ENCODE measurements at places on chromosomes 6 and 20.
A peak's percentile ranks its signal among the peaks of the same experiment; 100 is the strongest.

DNA sequence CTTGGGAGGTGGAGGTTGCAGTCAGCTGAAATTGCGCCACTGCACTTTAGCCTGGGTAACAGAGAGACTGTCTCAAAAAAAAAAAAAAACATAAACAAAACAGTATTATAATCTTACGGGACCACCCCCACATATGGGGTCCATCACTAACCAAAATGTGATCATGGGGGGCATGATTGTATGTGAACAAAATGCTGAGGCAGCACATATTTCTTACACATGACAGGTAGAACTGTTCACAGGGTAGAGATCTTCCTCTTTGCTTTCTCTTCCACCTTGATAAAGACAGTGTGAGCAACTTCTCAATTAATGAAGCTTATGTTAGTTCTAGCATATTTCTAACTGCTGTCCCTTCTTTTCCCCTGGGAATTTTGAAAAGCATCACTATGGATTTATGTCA lies 24.7 kb downstream of the NFATC2 start:
- DNase-seq, result no peak

DNA sequence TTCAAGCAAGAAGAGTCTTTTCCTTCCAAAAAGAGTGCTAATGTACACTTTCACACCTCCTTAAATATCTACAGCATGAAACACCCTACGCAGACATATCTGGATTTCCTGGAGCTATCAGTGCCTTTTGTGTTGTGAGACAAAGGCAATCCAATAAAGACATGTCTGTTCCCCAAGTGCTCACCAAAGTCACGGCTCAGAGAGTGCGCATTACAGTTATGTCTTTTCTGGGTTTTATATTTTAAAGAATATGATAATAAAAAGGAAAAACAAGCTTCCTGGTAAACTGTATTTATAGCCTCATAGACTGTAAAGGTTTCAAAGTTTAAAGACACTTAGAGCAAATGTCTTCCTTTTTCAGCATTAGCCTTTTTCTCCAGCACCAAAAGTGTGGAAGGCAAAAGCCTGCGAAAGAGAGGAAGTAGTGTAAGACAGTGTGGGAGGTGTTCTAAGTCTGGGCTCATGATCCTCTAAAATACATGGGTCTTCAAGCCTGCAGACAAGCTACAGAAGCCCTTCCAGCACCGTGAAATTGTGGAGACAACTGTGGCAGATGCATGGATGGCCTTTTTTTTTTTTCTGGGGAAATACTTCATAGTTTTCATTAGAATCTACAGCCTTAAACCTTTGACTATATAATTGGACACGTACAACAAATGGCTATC lies 135.0 kb upstream of the SLC35B3 start:
- no peak for DNase-seq

DNA sequence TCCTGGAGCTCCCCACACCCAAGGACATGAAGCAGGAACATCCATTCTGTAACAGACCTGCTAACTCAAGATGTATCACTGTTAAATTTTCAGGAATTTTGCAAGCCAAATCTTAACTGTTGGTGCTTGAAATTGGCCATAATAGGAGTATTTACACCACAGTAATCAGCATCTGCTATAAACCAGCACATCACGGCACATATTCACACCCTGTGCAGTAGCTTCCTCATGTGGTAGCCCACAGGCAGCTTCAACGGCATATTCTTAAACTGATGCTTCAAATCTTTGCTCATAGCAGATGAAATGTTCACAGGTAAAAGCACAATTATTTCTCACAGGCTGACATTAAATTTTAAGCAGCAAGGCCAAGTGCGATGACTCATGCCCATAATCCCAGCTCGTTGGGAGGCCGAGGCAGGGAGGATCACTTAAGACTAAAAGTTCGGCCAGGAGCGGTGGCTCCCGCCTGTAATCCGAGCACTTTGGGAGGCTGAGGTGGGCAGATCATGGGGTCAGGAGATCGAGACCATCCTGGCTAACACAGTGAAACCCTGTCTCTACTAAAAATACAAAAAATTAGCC lies 43.5 kb upstream of the LYRM2 start:
- no peak for DNase-seq

DNA sequence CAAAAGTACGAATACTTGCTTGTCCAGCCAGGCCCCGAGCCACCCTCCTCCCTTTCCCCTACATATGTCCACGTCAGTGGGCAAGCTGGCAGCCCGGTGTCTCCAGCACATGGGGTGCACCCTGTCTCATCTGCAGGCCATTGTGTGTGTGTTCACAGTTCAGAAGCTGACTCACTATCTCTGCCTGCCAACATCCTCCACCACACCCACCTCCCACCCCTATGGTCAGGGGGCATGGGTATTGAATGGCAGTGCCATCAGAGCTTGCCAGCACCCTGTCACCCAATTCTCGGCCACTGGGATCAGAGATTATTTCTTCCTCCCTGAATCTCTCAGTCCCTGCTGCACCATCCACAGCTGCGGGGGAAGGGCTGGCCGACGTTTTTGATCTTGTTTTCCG lies 195.7 kb downstream of the FARS2 start:
- DNase-seq, result peak; percentile 92

DNA sequence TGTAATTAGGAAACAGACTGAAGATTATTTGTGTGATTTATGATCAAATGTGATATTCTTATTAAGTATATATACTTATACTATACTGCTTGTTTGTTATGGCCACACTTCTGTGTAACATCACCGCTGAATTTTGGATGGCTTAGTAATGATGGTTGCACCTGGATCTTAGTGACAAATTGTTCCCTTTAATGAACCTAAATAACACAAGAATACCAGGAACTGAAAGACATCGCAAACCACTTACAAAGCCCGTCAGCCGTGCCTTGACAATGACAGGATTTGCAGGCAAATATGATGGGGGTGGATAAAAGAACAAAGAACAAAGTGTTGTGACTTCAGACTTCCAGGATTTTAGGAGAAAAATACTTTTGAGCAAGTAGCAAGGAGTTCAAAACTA lies 67.1 kb downstream of the LAMP5 start:
- no peak for DNase-seq

DNA sequence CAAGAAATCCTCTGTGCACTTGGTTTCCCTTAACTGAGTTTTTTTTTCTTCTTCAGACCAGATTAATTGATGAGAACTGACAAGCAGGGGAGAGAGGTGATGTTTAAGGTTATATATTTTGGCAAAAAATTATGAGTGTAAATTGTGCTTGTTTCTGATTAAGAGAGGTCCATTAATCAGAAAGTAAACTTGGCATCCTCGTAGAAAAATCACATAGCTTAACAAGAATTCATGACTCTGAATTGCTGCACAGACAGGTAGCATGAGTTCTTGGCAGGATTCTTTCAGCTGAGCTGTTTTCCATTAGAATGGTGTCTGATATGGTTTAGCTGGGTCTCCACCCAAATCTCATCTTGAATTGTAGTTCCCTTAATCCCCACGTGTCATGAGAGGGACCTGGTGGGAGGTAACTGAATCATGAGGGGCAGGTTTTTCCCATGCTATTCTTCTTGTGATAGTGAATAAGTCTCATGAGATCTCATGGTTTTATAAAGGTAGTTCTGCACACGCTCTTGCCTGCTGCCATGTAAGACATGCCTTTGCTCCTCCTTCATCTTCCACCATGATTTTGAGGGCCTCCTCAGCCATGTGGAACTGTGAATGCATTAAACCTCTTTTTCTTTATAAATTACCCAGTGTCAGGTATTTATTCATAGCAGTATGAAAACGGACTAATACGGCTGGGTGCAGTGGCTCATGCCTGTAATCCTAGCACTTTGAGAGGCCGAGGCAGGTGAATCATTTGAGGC lies 34.2 kb upstream of the DDR1 start:
- no peak for DNase-seq

DNA sequence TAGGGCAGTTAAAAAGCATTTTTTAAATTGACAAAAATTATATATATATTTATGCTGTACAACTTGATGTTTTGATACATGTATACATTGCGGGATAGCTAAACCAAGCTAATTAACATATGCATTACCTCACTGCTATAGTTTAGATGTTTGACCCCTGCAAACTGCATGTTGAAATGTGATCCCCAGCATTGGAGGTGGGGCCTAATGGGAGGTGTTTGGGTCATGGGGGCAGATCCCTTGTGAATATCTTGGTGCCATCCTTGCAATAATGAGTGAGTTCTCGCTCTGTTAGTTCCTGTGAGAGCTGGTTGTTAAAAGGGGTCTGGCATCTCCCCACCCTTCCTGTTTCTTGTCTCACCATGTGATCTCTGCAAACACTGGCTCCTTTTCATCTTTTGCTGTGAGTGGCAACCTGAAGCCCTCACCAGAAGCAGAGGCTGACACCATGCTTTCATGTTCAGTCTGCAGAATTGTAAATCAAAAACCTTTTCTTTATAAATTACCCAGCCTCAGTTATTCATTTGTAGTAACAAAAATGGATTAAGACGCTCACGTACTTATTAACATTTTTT lies 111.8 kb downstream of the MCHR2 start:
- no peak for DNase-seq

GRCh38 chr20:35006009-35006408 lies 50.3 kb downstream of the MYH7B start:
- DNase-seq, result no peak

- no peak for DNase-seq
Observed at GRCh38 chr6:12748411-12748810, 31.8 kb downstream of the PHACTR1 start.

DNA sequence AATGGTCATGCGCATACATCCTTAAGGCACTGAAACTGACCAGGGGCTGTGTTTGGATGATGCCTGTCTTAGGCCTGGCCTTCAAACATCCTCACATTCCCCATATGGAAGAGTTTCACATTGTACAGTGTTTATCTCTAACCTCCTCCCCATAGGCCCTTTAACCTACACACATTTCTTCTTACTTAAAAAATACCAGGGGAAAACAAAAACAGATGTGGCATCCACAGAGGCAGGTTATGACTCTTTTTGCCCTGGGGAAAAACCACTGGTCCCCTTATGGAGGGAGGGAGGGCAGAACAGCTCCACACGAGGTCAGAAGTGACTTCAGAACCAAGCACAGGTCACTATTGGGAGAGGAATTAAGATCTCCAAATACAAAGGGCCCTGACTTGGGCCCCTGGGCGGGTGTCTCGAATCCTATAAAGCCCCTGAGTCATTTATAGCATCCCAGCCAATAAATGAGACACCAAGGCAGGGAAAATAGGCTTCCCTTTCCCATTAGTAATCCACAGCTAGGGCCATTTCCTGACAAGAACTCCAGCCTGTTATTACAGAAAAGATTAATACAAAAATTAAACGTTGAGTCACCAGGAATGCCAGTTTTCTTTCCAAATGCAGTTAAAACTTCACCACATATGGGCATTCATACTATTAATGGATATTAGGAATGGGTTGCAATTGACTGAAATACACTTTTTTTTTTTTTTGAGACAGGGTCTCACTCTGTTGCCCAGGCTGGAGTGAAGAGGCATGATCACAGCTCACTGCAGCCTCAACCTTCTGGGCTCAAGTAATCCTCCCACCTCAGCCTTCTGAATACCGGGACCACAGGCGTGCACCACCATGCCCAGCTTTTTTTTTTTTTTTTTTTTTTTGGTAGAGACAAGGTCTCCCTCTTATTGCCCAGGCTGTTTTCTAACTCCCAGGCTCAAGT lies 107.2 kb downstream of the ATP9A start:
- no peak for DNase-seq

DNA sequence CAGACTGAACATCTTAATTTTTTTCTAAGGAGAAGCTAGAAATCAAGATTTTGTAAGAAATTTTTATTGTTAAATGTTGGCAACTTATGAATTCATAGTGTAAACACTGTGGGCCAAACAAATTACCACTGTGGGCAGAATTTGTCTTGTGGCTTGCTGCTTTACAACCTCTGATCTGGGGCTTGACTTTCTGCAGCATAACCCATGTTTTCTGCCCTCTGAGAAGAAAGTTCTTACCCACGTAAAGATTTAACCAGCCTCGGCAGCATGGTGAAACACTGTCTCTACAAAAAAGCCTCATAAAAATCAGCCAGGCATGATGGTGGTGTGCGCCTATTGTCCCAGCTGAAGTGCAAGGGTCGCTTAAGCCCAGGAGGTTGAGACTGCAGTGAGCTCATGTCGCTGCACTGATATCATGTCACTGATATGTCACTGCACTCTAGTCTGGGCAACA lies 12.9 kb downstream of the ITCH start:
- DNase-seq, result no peak

- DNase-seq, result peak; percentile 72
Observed at GRCh38 chr6:125528621-125529041, 220.8 kb upstream of the HEY2 start.

DNA sequence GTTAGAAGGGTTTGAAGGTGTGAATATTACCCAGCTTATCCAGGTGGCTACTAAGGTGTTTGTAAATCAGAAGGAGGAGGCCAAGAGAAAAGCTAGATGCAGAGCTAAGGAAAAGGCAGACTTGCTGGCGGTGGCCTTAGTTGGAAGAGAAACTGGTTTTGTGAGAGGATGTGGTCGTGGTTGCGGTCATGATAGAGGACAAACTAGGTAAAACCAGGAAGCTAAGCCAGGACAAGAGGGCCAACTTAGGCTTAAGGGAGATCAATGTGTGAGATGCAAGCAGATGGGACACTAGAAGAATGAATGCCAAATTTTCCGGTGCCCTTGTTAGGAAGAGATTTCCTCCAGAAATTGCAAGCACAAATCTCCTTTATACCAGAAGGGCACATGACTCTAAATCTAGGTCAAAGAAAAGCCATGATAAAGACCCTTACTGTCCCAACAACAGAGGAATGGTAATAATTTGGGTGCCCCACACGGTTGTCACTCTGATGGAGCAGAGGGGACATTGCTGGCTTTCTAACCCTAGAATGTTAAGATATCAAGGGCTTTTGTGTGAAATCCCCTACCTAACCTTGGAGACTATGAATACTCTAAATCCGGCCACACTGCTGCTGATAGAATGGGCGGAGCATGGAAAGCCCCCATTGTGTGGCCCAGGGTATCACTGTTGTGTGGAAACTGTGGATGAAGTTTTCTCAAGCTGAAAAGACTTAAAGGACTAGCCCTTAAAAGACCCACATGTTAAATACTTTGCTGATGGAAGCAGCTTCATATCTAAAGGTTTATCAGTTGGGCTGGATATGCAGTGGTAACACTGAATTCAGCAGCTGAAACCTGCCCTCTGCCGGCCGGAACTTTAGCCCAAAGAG lies 7.8 kb downstream of the IL22RA2 start:
- peak; percentile 30 for DNase-seq

GRCh38 chr6:44257025-44257752 lies at the start of gene SLC35B2:
TSS of gene SLC35B2 (minus strand) at chr6:44257528. CDS start at chr6:44257410, 118 bp downstream.
- DNase-seq, result peak; percentile 76

GRCh38 chr6:56440551-56440981 lies 193.2 kb upstream of the COL21A1 start:
- no peak for DNase-seq

GRCh38 chr6:107221519-107221918 lies 106.2 kb upstream of the BEND3 start:
- no peak for DNase-seq

DNA sequence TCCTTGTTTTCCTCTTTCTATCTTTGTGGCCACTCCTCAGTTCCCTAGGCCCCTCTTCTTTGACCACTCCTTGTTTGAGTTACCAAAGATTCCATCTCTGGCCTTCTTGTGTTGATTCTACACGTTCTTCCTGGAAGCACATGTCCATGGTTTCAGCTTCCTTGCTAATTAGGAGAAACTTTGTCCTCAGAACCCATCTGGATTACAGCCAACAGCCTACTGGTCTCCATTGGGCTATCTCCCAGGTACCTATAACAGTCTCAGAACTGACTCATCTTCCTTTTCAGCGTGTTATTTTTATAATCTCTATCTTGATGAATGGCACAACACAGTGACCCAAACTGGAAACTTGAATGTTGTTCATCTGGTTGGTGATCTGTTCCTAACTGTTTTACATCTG lies 17.5 kb downstream of the PTPRA start:
- peak; percentile 53 for DNase-seq
